ENCODE measurements at places on chromosomes 16 and 17.

- no peak for DNase-seq
Measured at GRCh38 chr17:44623070-44623725, 33.1 kb upstream of the MEIOC start.

- DNase-seq, result no peak
Measured at GRCh38 chr17:37643869-37644268, 623 bp upstream of the DDX52 start.

DNA sequence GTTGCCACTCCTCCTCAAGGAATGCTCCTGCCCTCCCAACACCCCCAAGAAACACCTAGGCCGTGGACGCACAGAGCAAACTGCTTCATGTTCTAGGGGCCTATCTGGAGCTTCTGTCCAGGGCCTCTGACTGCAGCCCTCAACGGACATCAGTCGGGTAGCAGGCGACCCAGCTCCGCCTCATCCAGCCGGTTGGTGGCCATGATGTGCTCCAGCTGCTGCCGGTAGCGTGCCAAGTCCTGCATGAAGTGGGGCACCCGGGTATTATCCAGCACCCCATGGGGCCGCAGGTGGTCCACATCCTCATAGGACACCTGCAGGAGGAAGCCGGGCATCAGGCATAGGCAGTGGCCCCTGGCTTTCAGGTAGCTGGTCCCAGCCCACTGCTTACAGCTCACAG lies 6.3 kb downstream of the NOL3 start:
- no peak for DNase-seq

DNA sequence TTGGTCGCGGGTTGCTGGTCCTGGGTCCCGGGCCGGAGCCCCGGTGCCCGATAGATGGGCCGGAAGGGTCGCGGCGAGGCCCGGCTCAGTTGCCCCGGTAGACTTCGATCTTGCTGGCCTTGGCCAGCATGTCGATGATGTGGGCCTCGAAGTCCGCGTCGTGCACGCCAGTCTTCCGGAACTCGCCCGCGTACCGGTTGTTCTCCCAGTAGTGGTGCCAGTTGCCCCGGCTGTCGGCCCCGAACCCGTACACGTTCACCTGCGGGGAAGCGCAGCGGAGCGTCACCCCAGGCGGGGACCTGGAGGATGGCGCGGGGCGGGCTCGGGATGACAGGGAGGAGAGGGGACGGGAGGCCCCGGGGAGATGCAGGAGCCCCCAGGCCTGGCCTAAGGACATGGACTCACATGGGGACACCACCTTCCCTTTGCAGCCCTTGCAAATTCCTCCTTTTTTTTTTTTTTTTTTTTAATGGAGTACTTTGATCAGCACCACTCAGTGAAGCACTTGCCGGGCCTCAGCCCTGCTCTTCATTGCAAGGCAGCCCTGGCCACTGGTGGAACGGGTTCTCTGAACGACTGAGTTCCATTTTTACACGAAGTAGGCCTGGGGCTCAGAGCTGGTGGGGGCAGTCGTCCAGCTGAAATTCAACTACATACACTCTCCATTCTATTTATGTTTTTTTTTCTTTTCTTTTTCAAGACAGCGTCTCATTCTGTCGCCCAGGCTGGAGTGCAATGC lies 35.1 kb downstream of the DDX19A start:
- DNase-seq, result no peak

GRCh38 chr17:8124350-8125153 lies 646 bp upstream of the HES7 start:
- DNase-seq, result no peak

GRCh38 chr17:56262803-56263202 lies 109.5 kb downstream of the ANKFN1 start:
- no peak for DNase-seq

DNA sequence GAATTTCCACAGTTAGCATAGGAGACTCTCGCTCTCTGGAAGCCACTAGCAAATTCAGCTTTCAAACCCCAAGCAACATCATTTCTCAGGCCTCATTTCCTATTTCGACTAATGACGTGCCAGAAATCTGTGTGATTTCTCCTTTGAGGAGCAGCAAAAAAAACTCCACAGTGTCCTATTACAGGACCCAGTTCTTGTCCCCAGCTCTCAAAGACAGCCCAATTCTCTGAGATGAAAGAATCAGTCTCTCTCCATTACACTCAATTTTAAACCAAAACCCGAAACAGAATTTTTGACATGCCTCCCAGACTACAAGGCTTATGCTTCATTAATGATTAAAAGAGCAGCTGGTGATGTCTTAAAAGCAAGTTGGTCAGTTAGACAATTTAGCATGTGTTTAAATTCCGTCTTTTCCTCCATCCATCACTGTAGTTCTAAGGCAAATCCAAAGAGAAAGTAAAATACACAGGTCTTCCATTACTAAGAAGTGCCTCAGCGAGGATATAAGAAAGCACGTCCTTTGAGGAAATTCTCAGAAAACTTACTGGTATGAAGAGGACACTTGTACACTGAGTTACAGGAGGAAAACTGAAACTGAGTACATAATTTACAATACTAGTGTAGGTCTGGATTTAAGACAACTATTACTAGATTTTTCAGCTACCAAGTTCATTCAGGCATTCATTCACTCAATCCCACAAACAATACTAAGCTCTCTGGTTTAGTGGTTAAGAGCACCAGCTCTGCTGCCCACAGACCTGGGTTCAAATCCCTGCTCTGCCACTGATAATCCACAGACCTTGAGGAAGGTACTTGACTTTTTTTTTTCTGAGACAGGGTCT lies 12.5 kb downstream of the TOM1L2 start:
- no peak for DNase-seq

GRCh38 chr16:65409510-65409909 lies 287.6 kb upstream of the CDH11 start:
- DNase-seq, result no peak

DNA sequence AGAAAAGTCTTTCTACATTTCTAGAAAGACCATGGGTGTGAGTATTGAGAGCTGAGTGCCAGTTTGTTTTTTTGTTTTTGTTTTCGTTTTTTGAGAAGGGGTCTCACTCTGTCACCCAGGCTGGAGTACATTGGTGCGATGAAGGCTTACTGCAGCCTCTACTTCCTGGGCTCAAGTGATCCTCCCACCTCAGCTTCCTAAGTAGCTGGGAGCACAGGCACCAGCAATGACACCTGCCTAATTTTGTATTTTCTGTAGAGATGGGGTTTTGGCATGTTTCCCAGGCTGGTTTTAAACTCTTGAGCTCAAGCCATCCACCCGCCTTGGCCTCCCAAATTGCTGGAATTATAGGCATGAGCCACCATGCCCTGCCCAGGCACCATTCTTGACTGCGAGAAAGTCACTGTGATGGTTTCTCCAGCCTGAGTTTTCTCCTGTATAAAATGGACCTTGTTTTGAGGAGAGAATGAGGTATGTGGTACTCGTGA lies 673.8 kb downstream of the MAF start:
- no peak for DNase-seq

DNA sequence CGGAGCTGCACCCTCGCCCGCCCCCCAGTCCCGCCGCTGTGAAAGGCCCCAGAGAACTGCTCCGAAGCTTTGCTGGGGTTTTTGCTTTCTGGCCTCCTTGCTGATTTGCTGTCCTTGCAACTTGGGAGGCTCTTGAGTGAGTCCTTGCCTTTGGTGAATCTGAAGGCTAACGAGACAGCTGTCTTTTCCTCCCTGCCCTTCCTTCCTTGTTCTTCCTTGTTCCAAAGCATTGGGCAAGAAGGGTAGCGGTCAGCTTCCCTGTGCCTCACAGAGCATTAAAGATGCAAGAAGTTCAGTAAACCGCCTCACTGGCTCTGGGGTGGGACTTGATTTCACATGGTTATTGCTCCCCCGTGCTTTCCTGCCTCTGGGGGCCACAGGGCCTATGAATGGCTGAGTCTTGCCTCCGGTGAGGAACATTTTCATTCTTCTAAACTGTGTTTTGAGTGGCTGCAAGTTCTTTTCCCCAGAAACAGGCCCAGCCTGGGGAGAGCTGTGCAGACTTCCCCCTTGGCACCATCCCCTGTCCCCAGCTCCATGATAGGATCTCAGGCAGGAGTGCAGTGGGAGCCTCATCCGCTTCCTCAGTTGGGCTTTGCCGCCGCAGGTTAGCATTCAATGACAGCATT lies 1.4 kb downstream of the YPEL2 start:
- no peak for DNase-seq

DNA sequence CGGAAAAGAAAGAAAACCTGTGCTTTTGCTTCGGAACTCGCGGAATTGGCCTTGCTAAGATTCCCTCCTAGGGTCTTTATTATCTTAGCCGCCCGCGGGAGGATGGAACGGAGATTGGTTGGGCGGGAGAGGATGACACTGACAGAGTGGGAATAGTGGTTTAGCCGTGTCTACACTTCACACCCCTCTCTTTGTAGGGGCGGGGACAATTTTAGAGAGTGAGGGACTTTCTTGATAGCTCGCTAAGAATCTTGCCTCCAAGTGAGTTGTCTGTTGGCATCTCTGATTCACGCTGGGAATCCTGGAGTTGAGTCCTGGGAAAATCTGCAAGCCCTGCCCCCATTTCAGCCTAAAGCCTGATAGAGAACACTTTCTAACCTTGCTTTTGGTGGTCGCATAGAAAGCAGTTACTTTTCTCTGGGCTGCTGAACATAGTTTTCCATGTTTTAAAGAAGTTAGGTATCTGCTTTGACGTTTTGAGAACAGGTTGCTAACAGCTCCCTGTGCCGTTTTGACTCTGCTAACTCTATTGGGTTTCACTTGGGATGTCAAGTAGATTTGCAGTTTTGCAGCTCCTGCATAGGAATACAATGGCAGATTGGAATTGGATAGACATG lies 697 bp downstream of the NOL11 start:
- no peak for DNase-seq

- no peak for DNase-seq
Measured at GRCh38 chr17:62679866-62680377, 52.5 kb downstream of the MRC2 start.

Measured in bone marrow (tissue), 2 donors.